ENCODE measurements at places on chromosomes 2 and 18. TPM values are rescaled to one million over a fixed set of nuclear protein-coding genes. Genes with fewer than 3 reads are reported as not detected.

Gene EGR4
- total RNA-seq, result 0.15 TPM

Gene EML6
- total RNA-seq, result 0.90 TPM

DNA sequence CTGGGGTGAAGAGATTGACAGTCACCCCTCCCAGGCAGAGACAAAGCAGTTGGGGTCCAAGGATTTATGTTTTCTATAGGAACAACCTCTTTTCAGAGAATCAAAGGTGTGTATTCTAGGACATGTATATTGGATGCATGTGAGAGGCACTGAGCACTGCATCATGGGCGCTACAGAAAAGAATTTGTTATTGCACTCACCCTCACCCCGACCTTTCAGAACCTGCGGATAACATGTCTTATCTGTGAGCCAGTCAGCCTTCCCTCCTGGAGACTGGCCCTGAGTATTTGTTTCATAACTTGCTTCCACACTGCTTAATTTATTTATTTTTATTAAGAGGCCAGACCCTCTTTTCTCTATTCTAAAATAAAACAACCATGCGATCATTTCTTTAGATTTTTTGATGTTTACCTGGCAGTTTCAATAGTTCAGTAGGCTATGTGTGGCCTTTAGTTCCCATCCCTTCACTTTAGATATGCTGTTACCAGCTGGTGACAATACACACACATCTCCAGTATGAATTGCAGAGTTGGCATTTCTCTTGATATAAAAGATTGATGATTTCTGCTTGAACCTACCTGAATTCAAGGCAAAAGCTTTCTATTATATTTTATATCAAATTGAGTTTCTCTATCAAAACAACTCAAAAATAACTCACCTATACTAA, 29.8 kb downstream of the FABP1 start:
- no peak for DNase-seq

- no peak for DNase-seq
These were observed 111.3 kb downstream of the DCC start for GRCh38 chr18:52451256-52451655.

DNA sequence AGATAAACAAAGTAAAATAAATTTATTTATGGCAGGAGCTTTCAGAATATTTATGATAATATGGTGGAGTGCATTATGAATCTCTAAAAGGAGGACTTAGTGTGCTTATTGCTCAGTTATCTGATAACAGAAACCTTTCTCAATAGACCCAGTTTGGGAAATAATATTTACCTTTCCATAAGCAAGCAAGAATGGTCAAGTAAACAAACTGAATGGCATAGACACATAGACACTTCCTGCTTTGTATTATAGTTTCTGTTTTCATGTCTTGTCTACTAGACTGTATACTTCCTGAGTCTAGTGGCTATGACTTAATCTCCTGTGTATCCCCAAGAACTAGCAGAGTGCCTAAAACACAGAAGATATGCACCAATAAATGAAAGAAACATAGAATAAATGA, 87.8 kb downstream of the UPP2 start:
- DNase-seq, result no peak

DNA sequence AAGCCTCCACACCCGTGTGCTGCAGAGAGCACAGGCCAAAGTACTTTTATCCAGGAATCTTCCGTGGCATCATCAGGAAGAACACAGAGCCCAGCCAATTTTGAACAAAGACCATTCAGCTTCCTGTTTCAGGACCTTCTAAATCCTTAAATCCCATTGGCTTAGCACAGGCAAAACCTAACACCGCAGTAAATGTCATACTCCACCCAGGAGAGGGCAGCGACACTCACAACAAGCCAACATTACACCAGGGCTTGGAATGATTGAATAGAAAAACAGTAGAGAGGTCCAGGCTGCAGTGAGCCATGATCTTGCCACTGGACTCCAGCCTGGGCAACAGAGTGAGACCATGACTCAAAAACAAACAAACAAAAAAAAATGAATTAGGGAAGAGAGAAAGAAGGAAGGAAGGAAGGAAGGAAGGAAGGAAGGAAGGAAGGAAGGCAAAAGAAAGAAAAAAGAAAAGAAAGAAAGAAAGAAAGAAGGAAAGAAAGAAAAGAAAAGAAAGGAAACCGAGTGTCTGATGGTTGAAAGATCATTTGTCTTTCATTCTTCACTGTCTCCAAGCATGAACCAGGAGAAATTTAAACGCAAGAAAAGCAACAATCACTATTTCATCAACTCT, 144.6 kb upstream of the SATB2 start:
- DNase-seq, result no peak

- peak; percentile 34 for DNase-seq
These were observed 184.1 kb downstream of the CALCRL start for GRCh38 chr2:187263675-187264560.

DNA sequence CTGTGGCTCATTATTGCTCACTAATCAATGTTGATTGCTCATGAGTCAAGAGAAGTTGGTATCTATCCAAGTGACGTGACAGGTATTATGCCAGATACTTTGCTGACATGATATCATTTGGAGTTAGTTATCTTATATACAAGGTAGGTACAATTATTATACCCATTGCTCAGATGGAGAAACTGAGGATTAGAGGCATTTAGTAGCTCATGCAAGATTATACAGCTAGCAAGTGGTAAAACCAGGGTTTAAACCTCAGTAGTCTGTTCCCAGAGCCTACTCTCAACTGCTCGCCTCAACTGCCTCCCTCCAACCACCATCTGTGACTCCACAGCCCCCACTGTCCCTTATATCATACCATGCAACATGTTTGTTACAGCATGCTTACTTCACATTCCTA, 6.1 kb downstream of the FIGLA start:
- no peak for DNase-seq

- no peak for DNase-seq
These were observed 65.6 kb downstream of the ZFP36L2 start for GRCh38 chr2:43160778-43161177.

- no peak for DNase-seq
These were observed 33.0 kb downstream of the TMEFF2 start for GRCh38 chr2:192161656-192162290.

GRCh38 chr2:72003796-72004195, 143.9 kb downstream of the CYP26B1 start:
- no peak for DNase-seq

- DNase-seq, result no peak
These were observed 55.1 kb downstream of the LTBP1 start for GRCh38 chr2:33001823-33002222.
